Stimulated activated naive CD8-positive, alpha-beta T cell treated with anti-CD3 and anti-CD28 coated beads, Interleukin-15, amount 100 ng/mL, for 72 hours (primary cell): ENCODE measurements at places on chromosomes 6 and 20.

DNA sequence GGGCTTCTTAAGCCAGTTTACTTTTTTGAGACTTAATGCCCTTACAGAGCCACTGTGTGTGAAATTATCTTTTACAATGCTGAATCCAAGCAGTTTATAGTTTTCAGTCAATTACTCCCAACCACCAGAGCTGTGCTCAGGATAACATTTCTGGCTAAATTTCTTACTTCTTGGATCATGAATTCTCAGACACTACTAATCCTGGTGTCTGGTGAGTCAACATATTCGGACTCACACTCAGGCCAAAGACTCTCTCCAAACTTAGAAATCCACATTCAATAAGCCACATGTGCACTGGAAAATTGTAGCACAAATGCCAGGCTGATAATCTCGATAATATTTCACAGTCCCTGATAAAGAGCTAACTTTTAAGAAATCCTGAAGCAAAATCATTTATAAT lies 49.0 kb downstream of the PTPRT start:
- no peak for DNase-seq

- DNase-seq = no peak
Measured at GRCh38 chr20:62972845-62973745, 20.6 kb downstream of the SLC17A9 start.

- no peak for DNase-seq
Measured at GRCh38 chr20:49214571-49214970, 4.6 kb upstream of the DDX27 start.

GRCh38 chr20:20606050-20606449 lies 106.4 kb downstream of the RALGAPA2 start:
- DNase-seq = no peak
